RCC 7860 (cell line): ENCODE measurements at places on chromosomes 7 and 10.

GRCh38 chr7:78179211-78179610, 380.6 kb downstream of the PHTF2 start:
- no peak for DNase-seq

DNA sequence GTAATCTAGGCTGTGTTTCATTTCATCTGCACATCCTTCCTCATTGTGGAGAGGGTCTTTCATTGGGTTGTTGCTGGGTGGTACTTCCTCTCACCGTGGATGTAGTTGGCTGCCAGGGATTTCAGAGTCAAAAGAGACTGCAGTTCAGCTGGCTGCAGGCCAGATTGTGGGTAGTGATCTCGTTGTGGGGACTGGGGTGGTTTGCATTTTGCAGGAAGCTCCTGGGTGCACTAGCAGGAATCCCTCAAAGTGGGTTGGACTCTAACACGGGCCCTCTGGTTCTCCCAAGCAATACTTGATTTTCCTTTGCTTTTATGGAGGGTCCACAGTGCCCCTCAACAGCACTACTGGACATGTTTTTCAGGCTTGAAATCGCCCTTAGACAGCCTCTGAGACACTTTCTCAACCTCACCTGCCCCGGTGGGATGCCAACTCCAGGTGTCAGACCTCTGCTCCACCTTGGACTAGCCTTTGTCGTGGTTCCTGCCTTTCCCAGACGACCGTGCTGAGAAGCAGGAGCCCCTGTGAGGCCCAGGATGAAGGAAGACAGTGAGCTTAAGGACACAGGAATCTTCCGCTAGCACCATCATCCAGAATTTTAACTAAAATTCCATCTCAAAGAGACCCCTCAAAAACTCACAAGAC, 23.9 kb upstream of the ZNF273 start:
- no peak for DNase-seq

DNA sequence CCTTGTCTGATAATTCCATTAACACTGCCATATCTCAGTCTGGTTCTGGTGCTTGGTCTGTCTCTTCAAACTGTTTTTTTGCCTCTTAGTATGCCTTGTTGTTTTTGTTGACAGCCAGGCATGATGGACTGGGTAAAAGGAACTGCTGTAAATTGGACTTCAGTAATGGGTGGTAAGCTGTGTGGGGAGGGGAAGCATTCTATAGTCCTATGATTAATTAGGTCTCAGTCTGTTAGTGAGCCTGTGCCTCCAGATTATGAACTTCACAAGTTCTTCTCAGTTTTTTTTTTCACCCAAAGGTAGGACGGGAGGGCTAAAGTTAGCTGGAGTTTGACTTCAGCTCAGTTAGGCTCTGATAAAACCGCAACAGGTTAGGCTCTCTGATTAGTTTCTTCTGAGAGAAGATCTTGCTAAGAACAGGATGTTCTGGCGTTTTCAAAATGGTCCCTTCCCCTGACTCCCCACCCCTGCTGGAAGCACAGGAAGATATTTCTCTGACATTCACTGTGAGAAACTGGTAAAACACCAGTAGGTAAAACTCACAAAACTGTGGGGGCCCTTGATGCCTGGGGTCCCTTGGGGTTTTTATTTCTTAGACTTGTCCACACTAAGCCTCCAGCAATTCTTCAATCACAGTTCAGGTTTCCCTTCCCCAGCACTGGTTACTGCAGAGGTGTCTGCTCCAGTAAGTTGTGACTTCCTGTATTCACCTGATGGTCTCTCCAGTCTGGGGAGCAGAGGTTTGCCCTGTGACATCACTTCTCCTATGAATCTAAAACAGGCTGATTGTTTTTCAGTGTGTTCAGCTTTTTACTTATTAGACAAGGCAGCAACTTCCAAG, 43.3 kb upstream of the CCDC71L start:
- no peak for DNase-seq

DNA sequence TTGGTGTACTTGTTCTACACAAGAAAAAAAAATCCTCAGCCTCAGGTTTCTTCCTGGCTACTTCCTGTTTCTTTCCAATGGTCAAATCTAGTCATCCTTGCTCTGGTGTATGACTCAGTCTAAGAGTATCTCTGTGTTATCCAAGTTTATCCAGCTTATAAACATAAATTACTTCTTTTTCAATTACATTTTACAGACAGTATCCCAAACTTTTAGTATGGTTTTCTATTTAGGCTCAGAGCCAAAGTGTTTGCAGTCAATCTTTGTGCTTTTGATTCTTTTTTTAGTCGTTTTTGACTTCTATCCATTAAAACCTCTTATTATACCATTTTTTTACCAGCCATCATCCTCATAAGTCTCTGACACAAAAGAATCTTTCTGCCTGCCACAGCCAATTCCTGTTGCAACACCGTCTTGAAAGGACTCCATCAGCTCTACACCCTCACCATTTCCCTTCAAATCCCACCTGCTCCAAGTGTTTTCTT, 294.6 kb downstream of the PTEN start:
- DNase-seq, result peak; percentile 87

DNA sequence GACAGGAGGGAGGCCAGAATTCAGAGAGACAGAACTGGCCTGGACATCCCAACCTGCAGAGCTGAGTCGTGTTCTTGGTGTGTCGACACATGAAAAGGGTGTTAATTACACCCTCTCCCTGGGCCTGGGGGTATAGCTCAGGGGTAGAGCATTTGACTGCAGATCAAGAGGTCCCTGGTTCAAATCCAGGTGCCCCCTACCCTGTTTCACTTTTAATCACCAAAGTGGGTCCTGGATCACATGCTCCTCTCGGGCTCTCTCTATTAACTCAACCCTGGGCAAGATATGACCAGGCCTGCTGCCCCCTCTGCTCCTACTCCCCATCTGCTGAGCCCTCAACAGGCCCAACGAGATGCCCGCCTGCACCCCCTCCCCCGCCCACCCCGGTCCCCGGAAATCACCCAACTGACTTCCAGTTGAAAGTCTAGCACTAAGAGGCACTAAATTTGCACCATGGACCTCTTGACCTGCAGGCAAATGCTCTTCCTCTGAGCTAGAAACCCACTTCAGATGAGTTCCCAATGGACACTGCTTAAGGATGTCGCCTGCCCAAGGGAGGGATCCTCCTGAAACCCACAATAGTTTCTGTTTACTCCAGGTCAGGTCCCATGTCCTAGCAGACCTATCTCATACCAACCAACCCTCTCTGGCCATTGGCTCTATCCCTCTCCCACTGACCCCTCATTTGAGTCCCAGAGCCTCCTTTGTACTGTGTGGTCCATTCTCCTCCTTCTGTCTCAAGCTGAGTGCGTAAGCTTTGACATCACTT, 137.6 kb downstream of the ZNF467 start:
- DNase-seq, result peak; percentile 37
